Mesangial cell (primary cell): ENCODE measurements at places on chromosomes 4 and X. TPM values are rescaled to one million over a fixed set of nuclear protein-coding genes. Genes with fewer than 3 reads are reported as not detected.

ZCCHC13 gene
- total RNA-seq, result not detected in 2 replicates

TACR3 gene
- total RNA-seq, result not detected in 2 replicates

WDR17 gene
- total RNA-seq, result 0.98 and 1.3 TPM in 2 replicates

CD40LG gene
- not detected in 2 replicates for total RNA-seq

SSX4 gene
- total RNA-seq, result not detected in 2 replicates

FBXL5 gene
- total RNA-seq, result 49.4 and 65.0 TPM in 2 replicates

TRAM1L1 gene
- 2.4 and 3.4 TPM in 2 replicates for total RNA-seq

PDLIM3 gene
- total RNA-seq, result 17.8 and 21.6 TPM in 2 replicates

PPEF2 gene
- 0.13 TPM in 1 of 2 replicates, not detected in the other for total RNA-seq

MUC7 gene
- not detected in 2 replicates for total RNA-seq

SOX3 gene
- total RNA-seq, result not detected in 2 replicates

COX7B2 gene
- total RNA-seq, result not detected in 2 replicates

FOXR2 gene
- total RNA-seq, result not detected in 2 replicates

RTL9 gene
- total RNA-seq, result under 0.01 TPM in 1 of 2 replicates, not detected in the other

SOWAHB gene
- total RNA-seq, result 0.81 and 3.8 TPM in 2 replicates

FAM53A gene
- 2.9 and 8.4 TPM in 2 replicates for total RNA-seq
